Prostate gland (tissue), 2 donors: ENCODE measurements at places on chromosomes 7 and 10. TPM values are rescaled to one million over a fixed set of nuclear protein-coding genes. Genes with fewer than 3 reads are reported as not detected.

GRCh38 chr10:128305601-128306345, 179.6 kb upstream of the MKI67 start:
- H3K27ac ChIP-seq = no peak overlapping the region
- no peak overlapping the region for H3K4me3 ChIP-seq
- no peak for DNase-seq
- H3K4me1 ChIP-seq = no peaks in the 10 kb centered on the region
- H3K36me3 ChIP-seq = no peaks in the 10 kb centered on the region

DNA sequence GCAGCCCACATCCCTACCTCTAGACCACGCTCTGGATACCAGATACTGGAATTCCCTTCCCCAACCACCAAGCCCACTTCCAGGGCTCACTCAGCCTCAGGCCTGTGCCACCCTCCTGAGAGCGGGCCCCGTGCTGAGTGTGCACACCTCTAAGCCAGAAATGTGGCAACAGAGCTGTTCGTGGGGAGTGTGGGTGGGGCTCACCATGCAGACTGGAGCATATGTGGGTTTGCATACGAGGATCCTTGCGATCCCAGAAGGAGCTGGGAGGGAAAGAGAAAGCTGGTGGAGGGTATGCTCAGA, 13.0 kb upstream of the LIMK1 start:
- no peaks in the 10 kb centered on the region for H3K27me3 ChIP-seq
- no peaks in the 10 kb centered on the region for H3K4me1 ChIP-seq
- no peak for DNase-seq
- H3K27ac ChIP-seq = no peak overlapping the region
- no peaks in the 10 kb centered on the region for H3K36me3 ChIP-seq
- H3K4me3 ChIP-seq = no peak overlapping the region

GRCh38 chr7:33642312-33642711, 263.0 kb upstream of the BMPER start:
- no peaks in the 10 kb centered on the region for H3K4me1 ChIP-seq
- H3K4me3 ChIP-seq = no peak overlapping the region
- H3K27ac ChIP-seq = no peak overlapping the region
- no peaks in the 10 kb centered on the region for H3K36me3 ChIP-seq
- no peak for DNase-seq

MKX gene
- 10.5 TPM for total RNA-seq

DNA sequence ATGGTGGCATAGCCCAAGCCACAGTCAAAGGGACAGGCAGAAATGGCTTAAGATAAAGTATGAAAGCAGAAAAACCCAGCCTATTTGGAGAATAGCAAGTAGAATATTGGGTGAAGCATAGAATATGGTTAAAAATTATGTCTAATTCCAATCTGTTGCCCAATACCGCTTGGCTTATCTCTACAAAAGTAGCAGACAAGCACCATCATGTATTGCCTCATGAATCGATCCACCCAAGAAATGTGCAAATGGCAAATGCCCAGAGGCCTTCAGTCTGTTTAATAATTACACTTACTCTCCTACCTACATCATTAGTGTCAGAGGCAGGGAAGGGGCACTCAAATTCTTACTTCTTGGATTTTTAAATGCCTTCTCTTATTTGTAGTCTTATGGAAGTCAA, 130.9 kb upstream of the ADAM12 start:
- no peaks in the 10 kb centered on the region for H3K36me3 ChIP-seq
- no peaks in the 10 kb centered on the region for H3K27me3 ChIP-seq
- DNase-seq = no peak
- no peaks in the 10 kb centered on the region for H3K4me1 ChIP-seq

EN2 gene
- not detected for total RNA-seq

GRCh38 chr10:69362471-69362954, 54.2 kb downstream of the TACR2 start:
- peak overlapping the region; percentile 77 for H3K27ac ChIP-seq
- H3K27me3 ChIP-seq = no peaks in the 10 kb centered on the region
- no peaks in the 10 kb centered on the region for H3K36me3 ChIP-seq
- peak; percentile 65 for DNase-seq
- H3K4me3 ChIP-seq = no peak overlapping the region

LIPK gene
- not detected for total RNA-seq

EEPD1 gene
- total RNA-seq = 30.1 TPM

GRCh38 chr10:74937266-74937856, 111.0 kb downstream of the KAT6B start:
- H3K27ac ChIP-seq = no peak overlapping the region
- no peak for DNase-seq
- no peaks in the 10 kb centered on the region for H3K4me1 ChIP-seq
- no peaks in the 10 kb centered on the region for H3K36me3 ChIP-seq
- no peaks in the 10 kb centered on the region for H3K27me3 ChIP-seq
- H3K4me3 ChIP-seq = no peak overlapping the region

DNA sequence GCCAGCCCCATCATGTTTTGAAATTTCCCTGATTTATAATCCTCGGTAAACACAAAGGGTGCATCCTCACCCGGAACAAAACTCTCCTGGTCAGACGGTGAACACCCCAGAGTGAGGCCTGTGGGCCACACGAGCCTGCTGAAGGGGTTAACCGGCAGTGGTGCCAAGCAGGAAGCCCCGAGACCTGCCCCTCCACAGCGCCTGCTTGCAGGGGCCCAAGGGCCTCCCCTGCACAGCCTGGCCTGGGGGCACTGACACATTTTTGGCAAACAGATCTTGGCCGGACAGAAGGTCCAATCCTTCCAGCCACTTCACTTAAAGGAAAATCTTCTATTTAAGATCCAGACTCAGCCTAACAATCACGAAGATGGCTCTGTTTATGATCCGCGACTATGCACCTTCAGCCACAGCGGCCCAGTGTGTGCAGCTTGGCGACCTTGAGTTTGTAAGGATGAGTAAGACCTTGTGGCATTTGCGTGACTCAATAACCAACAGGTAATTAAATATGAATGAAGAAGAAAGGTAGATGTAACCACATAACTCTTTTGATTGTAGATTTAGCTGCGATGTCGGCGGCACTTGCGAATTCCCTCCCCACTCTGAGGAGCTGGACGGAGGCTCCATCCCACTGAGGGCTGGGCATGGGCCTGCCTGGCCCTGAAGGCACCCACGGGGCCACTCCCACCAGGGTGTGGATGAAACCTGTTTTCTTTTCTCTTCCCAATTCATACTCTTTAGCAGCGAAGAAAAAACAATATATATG, 328.2 kb downstream of the DNAJB6 start:
- H3K4me3 ChIP-seq = no peak overlapping the region
- DNase-seq = no peak
- H3K27ac ChIP-seq = no peak overlapping the region
- no peaks in the 10 kb centered on the region for H3K36me3 ChIP-seq

PRPS1L1 gene
- total RNA-seq = 2.7 TPM

CAMK2B gene
- 16.9 TPM for total RNA-seq

DNA sequence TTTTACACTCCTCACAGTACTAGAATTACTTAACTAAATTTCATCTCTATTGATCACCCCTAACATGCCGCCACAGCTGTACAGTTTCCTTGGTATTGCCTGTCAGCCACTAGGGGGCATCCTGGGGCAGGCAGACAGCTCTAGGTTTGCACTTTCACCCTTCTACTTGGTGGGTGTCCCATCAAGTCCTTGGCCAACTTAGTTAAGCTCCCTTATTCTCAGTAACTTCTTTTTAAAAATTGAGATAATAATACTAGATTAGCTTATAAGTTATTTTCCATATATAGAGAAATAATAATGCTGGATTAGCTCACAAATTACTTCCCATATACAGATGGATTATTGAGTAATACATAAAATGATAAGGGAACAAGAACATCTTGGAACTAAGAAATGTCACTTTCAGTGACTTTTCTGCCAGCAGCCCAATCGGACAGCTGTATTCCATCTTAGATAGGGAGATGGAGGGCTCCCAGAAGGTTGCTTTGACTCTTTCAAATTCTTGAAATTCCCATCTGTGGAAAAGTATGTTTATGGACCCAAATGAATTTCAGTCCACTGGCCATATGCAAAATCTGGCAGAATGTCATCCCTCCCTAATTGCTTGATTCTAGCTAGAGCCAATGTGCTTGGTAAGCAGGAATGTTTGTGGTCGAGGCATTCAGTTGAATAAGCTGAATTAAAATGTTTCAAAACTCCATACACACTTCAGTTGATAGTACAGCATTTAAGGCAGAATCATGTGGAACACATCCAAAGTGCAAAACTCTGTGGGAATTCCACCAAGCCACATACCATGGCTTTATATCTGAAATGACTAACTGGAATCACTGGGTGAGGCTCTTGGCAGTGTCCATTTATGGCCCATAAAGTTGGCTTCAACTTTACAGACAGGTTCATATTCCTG, 309.7 kb downstream of the CSTF2T start:
- no peaks in the 10 kb centered on the region for H3K36me3 ChIP-seq
- H3K27me3 ChIP-seq = no peaks in the 10 kb centered on the region
- H3K4me3 ChIP-seq = no peak overlapping the region
- H3K27ac ChIP-seq = no peak overlapping the region
- no peaks in the 10 kb centered on the region for H3K4me1 ChIP-seq

DNA sequence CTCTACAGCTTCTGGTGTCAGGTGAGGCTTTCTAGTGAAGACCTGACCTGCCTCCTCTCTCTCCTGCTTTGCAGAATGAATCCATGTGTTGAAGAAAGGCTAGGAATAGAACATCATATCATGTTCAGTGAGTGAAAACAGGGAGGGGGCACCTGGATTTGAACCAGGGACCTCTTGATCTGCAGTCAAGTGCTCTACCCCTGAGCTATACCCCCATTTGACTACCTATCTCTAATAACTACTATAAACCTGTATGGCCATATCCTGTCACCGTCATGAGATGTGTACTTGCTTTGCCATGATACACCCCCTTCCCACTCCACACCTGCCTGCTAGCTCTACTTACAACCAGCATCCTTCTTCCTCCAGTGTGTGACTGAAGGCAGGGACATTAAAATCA, 91.3 kb upstream of the ZNF746 start:
- no peaks in the 10 kb centered on the region for H3K4me1 ChIP-seq
- no peaks in the 10 kb centered on the region for H3K36me3 ChIP-seq
- no peaks in the 10 kb centered on the region for H3K27me3 ChIP-seq

DNA sequence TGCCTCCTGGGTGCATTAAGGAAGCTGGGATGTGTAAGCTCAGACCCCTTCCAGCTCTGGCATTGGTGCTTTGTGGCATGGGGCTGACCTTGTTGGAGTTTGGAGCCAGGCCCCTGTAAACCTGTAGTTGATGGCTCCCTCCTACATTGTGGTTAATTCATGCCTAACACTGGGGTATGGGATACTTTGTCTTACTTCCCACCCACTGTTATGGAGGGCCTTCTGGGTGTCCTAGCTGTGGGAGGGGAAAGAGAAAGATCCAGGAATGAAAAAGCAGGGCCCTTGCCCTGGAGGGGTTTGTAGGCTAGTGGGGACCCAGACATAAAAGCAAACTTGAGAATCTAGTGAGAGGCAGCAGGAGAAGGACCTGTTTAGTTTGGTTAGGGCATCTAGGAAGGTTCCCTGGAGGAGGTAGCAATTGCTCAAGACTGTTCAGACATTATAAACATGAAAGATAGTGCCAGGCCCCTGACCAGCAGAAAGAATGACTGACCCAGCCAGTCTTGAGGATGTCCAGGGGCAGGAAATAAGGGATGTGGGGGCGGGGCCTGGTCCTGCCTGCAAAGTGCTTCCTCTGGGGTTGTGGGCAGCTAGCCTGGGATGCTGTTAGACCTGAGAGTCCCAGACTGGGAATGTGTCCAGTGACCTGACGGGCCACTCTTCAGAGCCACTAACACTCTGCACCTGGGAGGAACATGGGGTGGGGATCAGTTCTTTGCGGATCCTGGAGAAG, 6.6 kb downstream of the ADAMTS14 start:
- no peak overlapping the region for H3K27ac ChIP-seq
- no peaks in the 10 kb centered on the region for H3K27me3 ChIP-seq
- no peaks in the 10 kb centered on the region for H3K36me3 ChIP-seq
- no peak for DNase-seq

ATE1 gene
- 36.2 TPM for total RNA-seq

GRCh38 chr10:88442716-88443115, 140.4 kb downstream of the RNLS start:
- H3K27me3 ChIP-seq = no peaks in the 10 kb centered on the region
- no peaks in the 10 kb centered on the region for H3K36me3 ChIP-seq
- no peak overlapping the region for H3K27ac ChIP-seq

- H3K36me3 ChIP-seq = no peaks in the 10 kb centered on the region
- no peaks in the 10 kb centered on the region for H3K27me3 ChIP-seq
- DNase-seq = no peak
- no peak overlapping the region for H3K27ac ChIP-seq
Observed at GRCh38 chr7:94642838-94643653, 12.9 kb downstream of the SGCE start.

DNA sequence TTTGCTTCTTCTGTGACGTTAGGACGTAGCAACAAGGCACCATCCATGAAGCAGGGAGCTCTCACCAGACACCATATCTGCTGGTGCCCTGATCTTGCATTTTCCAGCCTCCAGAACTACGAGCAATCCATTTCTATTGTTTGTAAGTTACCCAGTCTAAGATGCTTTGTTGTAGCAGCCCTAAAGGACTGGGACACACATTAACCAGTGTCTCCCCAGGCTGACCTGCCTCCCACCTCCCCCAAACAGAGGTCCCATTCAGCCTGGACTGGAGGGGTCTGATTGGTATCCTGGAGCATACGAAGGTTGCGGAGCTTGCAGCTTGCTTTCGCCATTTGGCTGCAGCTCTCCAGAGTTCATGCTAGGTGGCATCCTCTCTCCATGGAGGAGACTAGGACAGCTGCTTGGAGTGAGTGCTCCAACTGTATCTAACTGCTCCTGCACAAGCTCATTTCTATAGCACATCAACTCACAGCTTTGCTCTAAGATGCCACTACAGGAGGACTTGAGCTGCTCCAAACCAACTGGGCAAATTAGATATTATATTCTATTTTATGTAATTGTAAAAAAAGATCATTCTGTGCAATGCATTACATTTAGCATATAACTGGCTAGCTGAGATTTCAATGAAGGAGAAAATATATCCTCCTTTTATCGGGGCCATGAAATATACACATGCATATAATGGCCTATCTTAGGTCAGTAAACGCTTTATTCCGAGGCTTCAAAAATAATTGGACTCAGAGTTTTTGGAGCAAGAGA, 8.0 kb upstream of the GRK5 start:
- no peak overlapping the region for H3K4me3 ChIP-seq
- no peaks in the 10 kb centered on the region for H3K36me3 ChIP-seq
- no peak overlapping the region for H3K27ac ChIP-seq
- no peaks in the 10 kb centered on the region for H3K27me3 ChIP-seq

HTRA1 gene
- total RNA-seq = 61.8 TPM

CREB5 gene
- 0.46 TPM for total RNA-seq

GRCh38 chr7:113657603-113658002, 261.2 kb downstream of the PPP1R3A start:
- DNase-seq = no peak
- no peaks in the 10 kb centered on the region for H3K27me3 ChIP-seq
- H3K36me3 ChIP-seq = no peaks in the 10 kb centered on the region
- H3K4me1 ChIP-seq = no peaks in the 10 kb centered on the region

DNA sequence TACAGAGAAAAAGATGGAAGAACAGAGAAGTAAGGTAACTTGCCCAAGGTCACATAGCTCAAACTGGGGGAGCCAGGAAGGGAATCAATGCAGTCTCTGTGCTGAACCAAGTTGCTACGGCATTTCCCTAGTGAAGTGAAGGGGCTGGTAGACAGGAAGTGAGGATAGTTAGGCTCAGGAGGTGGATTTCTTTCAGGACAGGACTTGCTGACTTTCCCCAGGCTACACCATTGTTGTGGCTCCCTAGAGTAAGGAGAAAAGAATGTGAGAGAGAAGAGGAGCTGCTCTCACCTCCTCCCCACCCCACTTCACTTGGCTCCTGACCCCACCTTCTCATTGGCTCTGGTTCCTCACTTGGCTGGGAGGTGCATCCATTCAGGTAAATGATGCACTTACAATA, 316.9 kb downstream of the INHBA start:
- peaks cover 4% of the 10 kb centered on the region for H3K27me3 ChIP-seq
- no peak overlapping the region for H3K4me3 ChIP-seq
- DNase-seq = no peak
- no peak overlapping the region for H3K27ac ChIP-seq
- H3K36me3 ChIP-seq = no peaks in the 10 kb centered on the region
